ENCODE measurements at places on chromosomes 11 and 22.

- DNase-seq, result no peak
Measured at GRCh38 chr11:118887206-118887605, 3.5 kb downstream of the CXCR5 start.

- DNase-seq, result no peak
Measured at GRCh38 chr11:133573081-133573480, 40.8 kb upstream of the OPCML start.

DNA sequence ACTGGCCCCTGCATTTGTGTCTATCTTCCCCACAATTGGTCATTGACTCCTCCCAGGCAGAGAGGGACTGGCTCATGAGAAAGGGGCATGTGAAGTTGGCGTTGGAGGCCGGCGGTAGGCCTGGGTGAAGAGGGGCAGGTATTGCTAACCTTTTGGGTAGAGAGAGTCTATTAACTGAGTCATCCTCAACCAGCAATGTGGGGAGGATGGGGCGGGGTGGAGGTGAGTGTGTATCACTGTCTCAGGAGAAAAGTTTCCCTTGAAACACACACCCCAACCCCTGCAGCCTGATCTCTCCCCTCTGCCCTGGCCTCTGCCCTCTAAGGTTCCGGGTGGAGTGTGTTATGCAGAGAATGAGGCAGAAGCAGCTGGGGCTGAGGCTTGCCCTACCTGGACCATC lies 60.1 kb upstream of the PHF21B start:
- DNase-seq, result no peak

DNA sequence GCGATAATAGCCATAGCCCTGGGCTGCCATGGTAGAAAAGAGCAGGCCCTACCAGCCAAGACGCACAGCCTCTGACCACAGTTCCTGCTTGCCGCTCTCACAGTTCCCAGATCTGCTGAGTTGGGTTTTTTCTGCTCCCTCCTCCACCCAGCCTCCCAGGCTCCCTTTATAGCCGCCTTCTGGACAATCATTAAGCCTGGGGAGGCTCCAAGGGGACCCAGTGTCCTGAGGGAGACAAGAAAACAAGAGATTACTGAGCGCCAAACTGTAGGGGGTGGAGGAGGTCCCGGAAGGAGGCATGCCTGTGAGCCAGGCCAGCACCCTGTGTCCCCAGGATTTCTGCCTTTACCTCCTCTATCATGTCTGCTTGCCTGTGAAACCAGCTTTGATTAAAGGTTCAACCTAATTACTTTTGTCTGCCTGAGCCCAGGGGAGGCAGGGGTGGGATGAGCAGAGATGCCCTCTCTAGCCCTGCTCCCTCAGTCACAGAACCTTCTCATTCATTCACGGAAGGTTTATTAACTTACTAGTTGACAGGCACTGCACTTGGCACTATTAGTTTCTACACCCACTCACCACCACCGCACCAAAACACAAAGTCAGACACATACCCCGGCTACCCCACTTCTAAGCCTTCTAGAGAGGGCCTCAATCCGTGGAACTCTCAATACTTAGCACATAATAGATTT lies 1.2 kb downstream of the SLC37A4 start:
- no peak for DNase-seq

- no peak for DNase-seq
Measured at GRCh38 chr11:74734559-74734925, 3.3 kb upstream of the CHRDL2 start.

DNA sequence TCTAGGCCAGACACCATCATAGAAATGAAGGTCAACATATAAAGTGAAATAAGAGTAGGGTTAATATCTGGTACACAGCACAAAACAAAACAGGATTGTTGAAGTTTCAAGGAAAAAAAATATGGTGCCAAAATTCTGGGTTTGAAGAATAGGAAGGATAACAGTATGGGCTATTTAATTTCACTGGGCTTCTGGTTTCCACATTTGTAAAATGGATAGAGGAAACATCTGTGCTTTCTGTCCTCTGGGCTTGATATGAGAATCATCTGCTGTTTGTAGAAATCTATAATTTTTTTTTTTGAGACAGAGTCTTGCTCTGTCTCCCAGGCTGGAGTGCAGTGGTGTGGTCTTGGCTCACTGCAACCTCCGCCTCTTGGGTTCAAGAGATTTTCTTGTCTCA lies 13.8 kb upstream of the OR10V1 start:
- DNase-seq, result no peak

DNA sequence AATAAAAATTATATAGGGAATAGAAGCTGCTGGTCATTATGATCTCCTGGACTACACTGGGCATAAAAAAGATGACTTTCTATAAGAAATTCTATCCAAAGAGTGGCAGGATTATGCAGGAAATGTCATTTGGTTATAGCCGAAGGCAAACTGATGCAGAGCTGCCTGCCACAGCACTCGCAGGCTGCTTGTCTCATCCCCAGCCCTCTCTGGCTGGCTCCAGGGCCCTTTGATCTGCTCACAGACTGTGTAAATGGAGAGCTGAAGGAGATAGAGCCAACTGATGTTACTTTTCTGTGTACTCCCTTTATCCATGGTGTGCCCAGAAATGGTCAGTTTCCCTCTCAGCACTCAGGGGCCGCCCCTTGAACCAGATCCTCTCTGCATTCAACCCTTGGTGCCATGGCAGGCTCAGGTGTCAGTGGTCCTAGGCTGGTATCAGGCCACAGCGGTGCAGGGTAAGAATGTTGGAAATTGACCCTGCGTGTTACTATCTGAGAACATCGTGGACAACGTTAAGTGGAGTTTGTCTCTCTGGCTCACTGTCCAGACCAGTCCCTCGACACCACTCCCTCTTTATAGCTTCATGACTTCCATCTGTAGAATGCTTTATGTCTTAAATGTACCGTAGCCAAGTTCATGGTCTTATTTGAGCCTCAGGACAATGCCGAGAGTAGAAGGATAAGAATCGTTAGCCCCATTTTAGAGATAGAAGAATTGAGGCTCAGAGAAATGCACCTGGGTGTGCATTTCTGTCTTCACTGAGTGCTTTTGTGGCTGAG lies 27.8 kb downstream of the TEAD1 start:
- DNase-seq, result no peak
